H1 (cell line): ENCODE measurements at places on chromosomes 2 and 18.

DNA sequence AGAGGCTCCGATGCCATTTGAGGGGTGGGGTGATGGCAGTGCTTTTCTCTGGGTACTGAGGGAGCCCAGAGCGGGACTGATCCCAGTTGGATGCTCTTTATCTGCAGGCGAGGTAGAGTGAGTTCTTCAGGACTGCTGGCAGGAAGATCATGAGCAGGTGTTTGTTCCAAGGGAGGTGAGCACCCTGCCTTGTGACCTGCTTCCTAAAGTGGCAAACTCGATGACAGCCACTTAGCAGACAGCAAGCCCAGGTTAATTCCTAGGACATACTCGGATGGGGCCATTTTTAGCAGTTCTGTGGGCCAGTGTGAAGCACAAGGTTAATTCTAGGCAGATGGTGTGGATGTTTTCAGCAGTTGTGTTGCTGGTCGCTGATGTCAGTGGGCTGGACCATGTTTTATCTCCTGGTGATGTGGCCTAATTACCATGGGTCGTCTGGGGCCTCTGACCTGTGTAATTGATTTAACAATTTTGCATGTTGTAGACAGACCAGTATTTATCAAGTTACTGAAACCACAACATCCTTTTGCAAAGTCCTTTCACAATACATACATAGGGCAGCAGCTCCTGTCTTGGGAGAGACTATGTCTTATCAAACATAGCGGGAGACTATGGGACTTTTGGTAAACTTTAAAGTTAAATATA, 4.9 kb downstream of the FKBP1B start:
- H3K36me3 ChIP-seq, result no peaks in the 10 kb centered on the region
- peaks cover 6% of the 10 kb centered on the region; the same call in 1 of the 2 replicates for H3K4me1 ChIP-seq
- no peak overlapping the region for H3K27ac ChIP-seq
- H3K27me3 ChIP-seq, result no peaks in the 10 kb centered on the region
- no peak for DNase-seq

- no peaks in the 10 kb centered on the region; the same call in 1 of the 2 replicates for H3K4me1 ChIP-seq
- no peak overlapping the region for H3K27ac ChIP-seq
- no peaks in the 10 kb centered on the region for H3K27me3 ChIP-seq
- H3K36me3 ChIP-seq, result no peaks in the 10 kb centered on the region
These were observed 157.3 kb downstream of the KLHL29 start for GRCh38 chr2:23542230-23542789.

DNA sequence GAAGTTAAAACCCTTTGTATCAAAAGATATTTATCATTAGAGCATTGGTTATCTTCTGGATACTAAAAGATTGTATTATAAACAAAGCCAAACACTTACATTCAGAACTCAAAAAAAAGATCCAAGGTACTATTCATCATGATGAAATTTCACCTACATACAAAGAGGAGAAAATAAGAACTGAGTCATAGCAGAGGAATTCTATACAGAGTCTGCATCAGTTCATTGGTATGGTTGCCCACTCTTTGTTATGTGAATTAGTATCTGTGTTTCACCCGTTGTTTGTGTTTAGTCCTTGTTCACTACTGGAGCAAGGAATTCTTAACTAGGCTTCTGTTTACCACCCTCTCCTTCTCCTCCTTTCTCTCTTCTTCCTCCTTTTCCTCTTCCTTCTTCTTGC, 157.9 kb downstream of the LNPK start:
- H3K4me1 ChIP-seq, result 0 out of 2 replicates have a peak, but pooled peaks cover 2% of the 10 kb centered on the region
- no peaks in the 10 kb centered on the region for H3K36me3 ChIP-seq
- no peaks in the 10 kb centered on the region for H3K27me3 ChIP-seq
- no peak overlapping the region for H3K4me3 ChIP-seq

DNA sequence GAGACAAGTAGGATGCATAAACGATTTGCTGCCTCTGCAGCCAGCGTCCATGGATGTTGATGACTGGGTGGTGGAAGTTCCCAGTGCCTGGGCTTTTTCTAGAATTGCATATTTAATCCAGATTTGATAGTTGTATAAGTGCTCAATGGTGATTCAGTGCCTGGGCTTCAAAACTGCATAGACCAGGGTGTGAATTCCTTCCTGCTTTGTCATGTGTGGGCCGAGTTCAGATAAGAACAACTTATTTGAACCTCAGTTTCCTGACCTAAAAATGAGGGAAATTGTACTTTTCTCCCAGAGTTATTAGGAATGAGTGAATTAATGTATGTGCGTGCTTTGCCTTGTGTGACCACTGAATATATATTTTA, 154.6 kb downstream of the WDSUB1 start:
- H3K27me3 ChIP-seq, result no peaks in the 10 kb centered on the region
- no peaks in the 10 kb centered on the region for H3K4me1 ChIP-seq
- H3K27ac ChIP-seq, result no peak overlapping the region
- no peak overlapping the region for H3K4me3 ChIP-seq
- no peaks in the 10 kb centered on the region for H3K36me3 ChIP-seq
- DNase-seq, result no peak

DNA sequence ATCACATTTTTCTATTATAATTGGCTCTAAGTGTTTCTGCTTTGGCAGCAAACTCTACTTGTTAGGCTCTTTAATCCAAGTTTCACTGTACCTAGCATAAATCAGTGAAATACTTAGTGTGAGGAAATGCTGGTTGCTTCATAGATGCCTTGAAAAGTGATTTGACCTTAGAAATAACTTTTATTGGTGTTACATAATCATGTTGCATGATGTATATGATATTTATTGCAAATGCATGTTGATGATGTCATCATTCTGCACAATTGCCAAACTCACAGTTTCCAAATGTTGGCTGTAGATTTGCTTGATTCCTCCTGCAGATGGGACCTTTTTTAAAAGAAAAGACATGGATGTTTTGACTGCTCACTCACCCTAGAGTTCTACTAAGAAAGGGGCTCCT, 137.6 kb upstream of the BCL2L11 start:
- no peak overlapping the region for H3K4me3 ChIP-seq
- H3K27me3 ChIP-seq, result no peaks in the 10 kb centered on the region
- no peaks in the 10 kb centered on the region for H3K36me3 ChIP-seq
- DNase-seq, result no peak
- peaks cover 6% of the 10 kb centered on the region for H3K4me1 ChIP-seq

- no peak overlapping the region for H3K27ac ChIP-seq
- DNase-seq, result no peak
- no peak overlapping the region for H3K4me3 ChIP-seq
- no peaks in the 10 kb centered on the region for H3K27me3 ChIP-seq
- no peaks in the 10 kb centered on the region for H3K4me1 ChIP-seq
These were observed 105.8 kb upstream of the CTAGE1 start for GRCh38 chr18:22523481-22523880.

DNA sequence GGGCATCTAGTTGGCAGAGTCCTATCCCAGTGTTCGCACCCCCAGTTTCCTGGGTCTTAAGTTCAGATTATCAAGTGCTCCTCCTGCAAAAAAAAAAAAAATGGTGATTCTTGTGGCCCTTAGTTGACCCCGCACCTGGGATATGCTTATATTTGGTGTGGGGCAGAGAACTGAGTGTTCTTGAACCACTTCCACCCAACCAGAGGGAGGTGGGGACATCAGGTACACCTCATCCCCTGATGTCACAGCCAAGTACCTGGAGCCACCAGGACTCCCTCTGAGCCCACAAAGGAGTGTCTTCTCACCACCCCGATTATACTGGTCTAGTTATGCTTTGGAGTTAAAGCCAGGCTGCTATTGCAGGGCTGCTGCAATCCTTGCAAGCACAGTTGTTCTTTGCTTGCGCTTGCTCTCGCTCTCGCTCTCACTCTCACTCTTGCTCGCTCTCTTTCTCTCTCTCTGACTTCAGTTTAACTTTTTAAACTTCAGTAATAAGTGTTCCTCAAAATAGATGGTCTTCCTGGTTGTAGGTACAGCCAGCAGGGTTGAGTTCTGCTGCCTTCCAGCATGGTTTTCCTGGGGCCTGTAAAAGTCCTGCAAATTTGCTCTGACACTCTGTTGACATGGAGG, 265.7 kb downstream of the NEDD4L start:
- H3K27ac ChIP-seq, result no peak overlapping the region
- no peaks in the 10 kb centered on the region for H3K36me3 ChIP-seq
- H3K4me1 ChIP-seq, result no peaks in the 10 kb centered on the region
- no peak overlapping the region for H3K4me3 ChIP-seq
